Activated CD8-positive, alpha-beta memory T cell treated with anti-CD3 and anti-CD28 coated beads for 1 hour (primary cell): ENCODE measurements at places on chromosomes 5 and 9.

- no peak for DNase-seq
Observed at GRCh38 chr9:126276056-126276728, 50.4 kb upstream of the MVB12B start.

- no peak for DNase-seq
Observed at GRCh38 chr5:172745838-172746237, 25.2 kb downstream of the DUSP1 start.

DNA sequence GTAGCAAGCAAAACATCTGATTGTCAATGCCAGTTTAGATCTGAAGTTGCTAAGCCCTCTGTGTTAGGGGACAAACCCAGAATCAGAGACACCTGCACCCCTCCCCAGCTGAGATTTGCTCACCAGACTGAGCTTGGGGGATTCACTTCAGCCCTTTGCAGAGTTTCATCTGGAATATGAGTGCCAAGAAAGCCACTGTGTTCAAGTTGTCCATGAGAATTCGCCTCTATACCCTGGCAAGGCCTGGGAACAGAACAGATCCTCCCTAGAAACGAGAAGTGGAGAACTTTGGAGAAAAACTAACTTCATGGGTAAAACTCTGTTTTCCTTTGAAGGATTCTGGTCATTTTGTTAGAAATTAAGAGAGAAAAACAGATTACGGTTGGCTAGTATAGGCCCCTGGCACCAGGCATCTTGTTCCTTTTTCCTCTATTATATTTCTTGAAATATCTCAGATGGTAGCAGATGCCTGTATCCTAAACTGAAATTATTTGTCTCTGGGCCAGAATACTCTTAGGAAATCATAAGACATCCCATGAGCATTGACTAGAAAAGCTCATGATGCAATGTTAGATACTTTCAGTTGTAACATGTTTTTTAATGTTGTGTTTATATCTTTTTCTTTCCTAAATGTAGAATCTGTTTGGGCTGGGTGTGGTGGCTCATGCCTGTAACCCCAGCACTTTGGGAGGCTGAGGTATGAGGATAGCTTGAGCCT, 64.4 kb downstream of the SNX18 start:
- no peak for DNase-seq

GRCh38 chr5:138349852-138350562, 2.5 kb upstream of the KDM3B start:
- DNase-seq, result no peak
